ENCODE measurements at places on chromosomes 2 and 18.

DNA sequence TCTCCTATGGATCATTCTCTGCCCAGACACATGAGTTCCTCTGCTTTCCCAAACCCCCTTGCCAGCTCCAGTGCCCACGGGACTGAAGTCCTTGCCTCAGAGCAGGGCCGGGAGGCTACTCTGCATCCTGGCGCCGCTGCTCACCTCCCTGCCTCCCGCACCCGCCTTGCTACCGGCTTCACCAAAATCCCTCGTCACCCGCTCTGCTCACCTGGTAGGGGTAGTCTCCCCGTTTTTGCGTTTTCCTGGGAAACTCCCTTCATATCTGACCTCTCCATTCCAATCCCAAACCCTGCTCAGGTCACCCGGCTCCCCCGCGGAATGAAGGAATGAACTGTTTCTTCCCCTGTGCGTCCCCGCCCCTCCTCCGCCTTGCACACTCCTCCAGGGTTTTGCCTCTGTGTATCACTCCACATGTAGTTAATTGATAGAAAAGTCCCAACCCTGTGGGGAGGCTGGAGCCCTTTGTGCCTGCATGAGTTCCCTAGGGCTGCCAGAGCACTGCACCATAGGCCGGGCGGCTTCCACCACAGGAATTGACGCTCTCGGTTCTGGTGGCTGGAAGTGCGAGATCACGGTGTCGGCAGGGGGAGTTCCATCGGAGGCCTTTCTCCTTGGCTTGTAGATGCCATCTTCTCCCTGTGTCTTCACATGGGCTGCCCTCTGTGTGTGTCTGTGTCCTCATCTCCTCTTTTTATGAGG, 2.0 kb upstream of the DGKD start:
- peaks cover 48% of the 10 kb centered on the region for H3K4me1 ChIP-seq
- no peaks in the 10 kb centered on the region for H3K27me3 ChIP-seq
- H3K36me3 ChIP-seq = peaks cover 12% of the 10 kb centered on the region

DNA sequence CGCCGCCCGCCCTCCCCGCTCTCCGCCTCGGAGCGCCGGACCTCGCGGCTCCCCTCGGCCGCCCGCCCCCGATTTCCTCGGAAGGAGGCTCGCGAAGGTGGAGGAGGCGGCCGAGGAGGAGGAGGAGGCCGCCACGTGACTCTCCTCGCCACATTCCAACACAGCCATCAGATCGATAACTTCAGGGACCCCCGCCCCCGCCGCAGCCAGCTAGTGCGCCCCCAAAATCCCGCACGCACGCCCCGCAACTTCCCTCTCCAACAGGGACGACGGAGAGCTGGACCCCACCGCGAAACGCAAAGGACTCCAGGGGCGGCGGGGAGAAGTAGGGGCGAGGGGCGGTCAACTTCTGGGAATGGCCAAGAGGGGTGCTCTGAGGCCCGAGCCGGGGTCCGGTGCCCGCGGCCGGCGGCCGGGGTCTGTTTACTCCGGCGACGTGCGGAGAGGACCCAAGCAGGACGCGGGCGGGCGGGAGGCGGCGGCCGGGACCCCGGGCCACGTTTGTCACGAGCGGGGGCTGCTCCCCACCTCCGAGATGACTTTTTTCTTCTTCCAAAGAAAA, 2.0 kb downstream of the ZNF521 start:
- H3K27ac ChIP-seq = no peak overlapping the region
- peaks cover 64% of the 10 kb centered on the region for H3K27me3 ChIP-seq
- H3K4me3 ChIP-seq = peak overlapping the region; percentile 72
- no peaks in the 10 kb centered on the region for H3K36me3 ChIP-seq

GRCh38 chr2:185012643-185013042, 414.3 kb downstream of the ZNF804A start:
- DNase-seq = no peak
- no peaks in the 10 kb centered on the region for H3K27me3 ChIP-seq
- H3K27ac ChIP-seq = no peak overlapping the region

- H3K36me3 ChIP-seq = no peaks in the 10 kb centered on the region
- no peak overlapping the region for H3K4me3 ChIP-seq
- no peak for DNase-seq
- no peak overlapping the region for H3K27ac ChIP-seq
Measured at GRCh38 chr18:22296304-22296703, 121.4 kb downstream of the CTAGE1 start.

GRCh38 chr18:73908323-73908722, 239.3 kb downstream of the FBXO15 start:
- H3K27me3 ChIP-seq = peaks cover 12% of the 10 kb centered on the region
- H3K27ac ChIP-seq = no peak overlapping the region
- peak; percentile 10 for DNase-seq
- no peak overlapping the region for H3K4me3 ChIP-seq

DNA sequence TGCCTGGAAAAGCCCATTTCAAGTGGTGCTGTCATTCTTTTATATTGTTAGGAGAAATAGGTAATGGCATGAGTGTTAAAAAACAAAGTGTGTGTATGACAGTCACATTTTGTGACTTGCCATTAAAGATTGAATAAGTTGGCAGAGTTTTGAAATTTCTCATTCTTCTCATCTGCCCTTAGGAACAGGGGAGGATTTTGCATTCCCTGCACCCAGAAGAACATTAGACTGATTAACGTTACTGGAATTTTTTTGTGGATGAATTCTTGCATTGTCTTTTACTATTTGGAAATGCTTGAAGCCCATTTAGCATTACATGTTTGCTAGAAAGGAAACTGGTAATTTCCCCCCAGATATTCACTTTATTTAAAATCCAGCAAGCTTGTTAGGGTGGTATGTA, 162.2 kb downstream of the BABAM2 start:
- H3K36me3 ChIP-seq = peaks cover 6% of the 10 kb centered on the region
- H3K4me1 ChIP-seq = peaks cover 6% of the 10 kb centered on the region
- DNase-seq = no peak
- no peak overlapping the region for H3K4me3 ChIP-seq
- H3K27ac ChIP-seq = no peak overlapping the region
- no peaks in the 10 kb centered on the region for H3K27me3 ChIP-seq

- H3K4me1 ChIP-seq = peaks cover 35% of the 10 kb centered on the region
- no peaks in the 10 kb centered on the region for H3K27me3 ChIP-seq
- peak overlapping the region; percentile 84 for H3K27ac ChIP-seq
Measured at GRCh38 chr2:190407246-190407661, 901 bp upstream of the MFSD6 start.

DNA sequence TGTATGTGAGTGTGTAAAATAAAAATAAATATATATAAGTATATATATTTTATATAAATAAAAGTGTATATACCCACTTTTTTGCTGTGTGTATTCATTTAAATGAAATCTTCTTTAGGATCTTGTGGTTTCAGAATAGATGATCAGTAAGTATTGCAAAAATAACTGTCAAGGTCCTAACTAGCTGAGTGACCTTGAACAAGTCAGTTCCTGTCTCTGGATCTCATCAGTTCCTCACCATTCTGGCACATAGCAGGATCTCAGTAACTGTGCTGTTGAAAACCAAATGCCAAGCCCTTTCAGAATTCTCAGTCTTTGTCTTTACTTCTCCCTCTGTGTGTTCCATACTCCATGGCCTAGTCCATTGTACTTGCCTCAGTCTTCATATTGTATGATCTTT, 115.3 kb upstream of the CXCR4 start:
- H3K36me3 ChIP-seq = no peaks in the 10 kb centered on the region
- no peaks in the 10 kb centered on the region for H3K27me3 ChIP-seq
- DNase-seq = no peak
- no peak overlapping the region for H3K4me3 ChIP-seq
- peaks cover 9% of the 10 kb centered on the region for H3K4me1 ChIP-seq

DNA sequence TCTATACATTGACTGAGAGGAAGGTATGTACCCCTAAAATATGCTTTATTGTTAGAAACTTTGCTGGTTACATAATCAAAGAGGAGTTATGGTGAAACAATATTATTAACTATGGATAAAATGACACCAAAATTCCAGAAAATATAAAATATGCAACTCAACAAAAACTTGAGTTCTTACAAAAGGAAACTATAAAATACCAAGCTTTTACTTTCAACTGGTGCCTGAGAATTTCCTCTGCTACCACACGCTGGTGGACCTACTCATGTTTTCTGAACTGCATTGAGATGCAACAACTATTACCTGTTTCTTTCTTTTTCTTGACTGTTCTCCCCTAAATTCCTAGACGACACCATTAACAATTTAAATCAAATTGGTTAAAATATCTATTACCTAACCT, 8.2 kb upstream of the NFE2L2 start:
- H3K27ac ChIP-seq = no peak overlapping the region
- H3K4me1 ChIP-seq = peaks cover 24% of the 10 kb centered on the region
- H3K36me3 ChIP-seq = no peaks in the 10 kb centered on the region
- no peaks in the 10 kb centered on the region for H3K27me3 ChIP-seq
- no peak for DNase-seq

DNA sequence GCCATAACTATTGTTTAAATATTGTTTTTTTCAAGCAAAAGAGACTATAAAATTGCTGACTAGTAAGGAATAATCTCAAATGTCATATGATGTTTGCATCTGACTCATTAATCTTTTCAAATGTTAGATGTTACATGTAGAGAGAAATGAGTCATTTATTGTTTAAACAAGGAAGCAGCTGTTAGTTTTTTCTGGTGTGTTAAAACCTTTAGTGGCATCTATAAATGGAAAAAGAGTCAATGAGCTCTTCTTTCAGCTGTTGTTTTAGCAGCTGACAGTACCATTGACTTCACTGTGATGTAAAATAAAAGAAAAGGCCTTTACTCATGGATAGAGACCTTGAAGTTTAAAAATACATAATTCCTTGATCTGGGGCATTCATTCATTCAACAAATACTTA, 1.8 kb upstream of the KLHL41 start:
- no peaks in the 10 kb centered on the region for H3K27me3 ChIP-seq
- peaks cover 1% of the 10 kb centered on the region for H3K4me1 ChIP-seq
- no peak overlapping the region for H3K27ac ChIP-seq
- no peak overlapping the region for H3K4me3 ChIP-seq
- peaks cover 12% of the 10 kb centered on the region for H3K36me3 ChIP-seq
- no peak for DNase-seq

GRCh38 chr2:49318531-49318930, 164.2 kb upstream of the FSHR start:
- H3K4me3 ChIP-seq = no peak overlapping the region
- no peak for DNase-seq
- no peaks in the 10 kb centered on the region for H3K36me3 ChIP-seq
- peaks cover 3% of the 10 kb centered on the region for H3K27me3 ChIP-seq

DNA sequence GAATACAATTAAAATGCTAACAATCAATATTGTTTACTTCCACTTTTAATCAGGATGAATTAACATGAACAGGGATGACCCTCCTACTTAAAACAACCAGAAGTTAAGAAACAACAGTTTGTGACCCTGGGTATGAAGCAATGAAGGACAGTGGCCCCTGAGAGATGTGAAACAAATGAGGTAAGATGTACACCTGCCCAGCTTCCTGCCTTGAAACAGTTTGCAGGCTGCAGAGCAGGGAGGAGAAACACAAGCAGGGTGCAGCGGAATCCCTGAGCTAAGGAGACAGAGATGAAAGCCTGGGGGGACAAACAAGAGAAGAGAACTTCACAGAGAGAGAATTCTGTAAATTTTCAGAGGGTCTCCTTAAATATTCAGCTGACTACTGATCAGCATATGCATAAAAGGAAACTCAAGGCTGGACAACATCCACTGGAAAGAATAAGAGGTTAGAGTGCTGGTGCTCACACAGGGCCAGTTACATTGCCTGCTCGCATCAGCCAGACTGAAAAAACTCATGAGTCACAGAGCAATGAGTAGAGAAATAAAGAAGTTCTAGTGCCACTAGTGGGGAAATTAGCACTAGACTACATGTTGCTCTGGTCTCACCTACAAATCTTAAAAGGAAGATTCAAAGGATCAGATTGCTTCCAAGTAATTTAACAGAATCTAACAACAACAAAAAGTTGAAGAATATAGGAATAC, 106.4 kb downstream of the PID1 start:
- no peak overlapping the region for H3K4me3 ChIP-seq
- no peak overlapping the region for H3K27ac ChIP-seq
- H3K27me3 ChIP-seq = no peaks in the 10 kb centered on the region
- no peaks in the 10 kb centered on the region for H3K36me3 ChIP-seq

GRCh38 chr2:219902891-219903552, 275.6 kb downstream of the SLC4A3 start:
- no peaks in the 10 kb centered on the region for H3K36me3 ChIP-seq
- no peak overlapping the region for H3K27ac ChIP-seq
- H3K4me1 ChIP-seq = no peaks in the 10 kb centered on the region
- no peak overlapping the region for H3K4me3 ChIP-seq
- no peak for DNase-seq
- H3K27me3 ChIP-seq = peaks cover 8% of the 10 kb centered on the region

DNA sequence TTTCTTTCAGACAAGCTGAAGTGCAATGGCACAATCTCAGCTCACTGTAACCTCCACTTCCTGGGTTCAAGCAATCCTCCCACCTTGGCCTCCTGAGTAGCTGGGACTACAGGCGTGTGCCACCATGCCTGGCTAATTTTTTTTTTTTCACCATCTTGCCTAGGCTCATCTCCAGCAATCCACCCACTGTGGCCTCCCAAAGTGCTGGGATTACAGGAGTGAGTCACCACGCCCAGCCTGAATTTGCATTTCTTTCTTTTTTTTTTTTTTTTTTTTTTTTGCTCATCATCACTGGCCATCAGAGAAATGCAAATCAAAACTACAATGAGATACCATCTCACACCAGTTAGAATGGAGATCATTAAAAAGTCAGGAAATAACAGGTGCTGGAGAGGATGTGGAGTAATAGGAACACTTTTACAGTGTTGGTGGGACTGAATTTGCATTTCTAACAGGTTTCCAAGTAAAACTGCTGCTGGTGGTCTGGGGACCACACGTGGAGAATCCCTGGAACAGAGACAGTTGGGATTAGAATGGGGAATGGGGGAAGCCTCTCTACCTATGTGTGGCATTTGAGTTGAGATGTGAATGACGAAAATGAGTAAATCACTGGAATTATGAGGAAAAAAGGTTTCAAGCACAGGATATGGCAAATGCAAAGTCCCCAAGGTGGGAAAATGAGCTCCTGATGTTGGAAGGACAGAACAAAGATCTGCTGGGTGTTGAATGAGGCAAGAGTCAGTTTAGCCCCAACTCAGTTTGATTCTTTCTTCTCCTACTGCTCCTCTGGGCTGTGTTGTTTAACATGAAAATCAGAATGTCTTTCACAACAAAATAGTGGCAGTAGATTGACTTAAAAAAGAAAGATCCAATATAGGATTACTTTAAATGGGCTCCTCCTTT, 88.8 kb upstream of the MAP4K4 start:
- no peak for DNase-seq
- H3K4me1 ChIP-seq = peaks cover 10% of the 10 kb centered on the region
- no peaks in the 10 kb centered on the region for H3K36me3 ChIP-seq
- H3K27me3 ChIP-seq = no peaks in the 10 kb centered on the region

DNA sequence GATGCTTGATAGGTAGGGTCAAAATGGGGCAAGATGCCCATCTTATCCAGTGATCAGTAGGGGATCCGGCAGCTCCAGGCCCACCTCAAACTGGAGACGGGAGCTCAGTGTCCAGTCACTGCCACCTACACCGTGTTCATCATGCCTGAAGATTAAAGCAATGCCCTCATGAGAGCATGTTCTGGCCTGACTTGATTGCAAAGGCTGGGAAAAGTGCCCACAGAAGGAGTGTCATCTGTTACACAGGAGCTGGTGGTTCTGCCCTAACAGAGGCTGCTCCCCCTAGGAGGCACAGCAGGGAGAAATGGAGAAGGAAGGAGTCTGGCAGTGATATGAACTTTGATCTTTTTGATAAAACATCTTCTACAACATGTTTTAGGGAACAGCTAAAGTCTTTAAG, 92.3 kb downstream of the CCBE1 start:
- DNase-seq = no peak
- H3K36me3 ChIP-seq = no peaks in the 10 kb centered on the region
- no peak overlapping the region for H3K27ac ChIP-seq
- no peak overlapping the region for H3K4me3 ChIP-seq
- H3K4me1 ChIP-seq = no peaks in the 10 kb centered on the region

Data from activated naive CD4-positive, alpha-beta T cell treated with anti-CD3 and anti-CD28 coated beads for 36 hours (primary cell).